ENCODE measurements at places on chromosomes 2 and 18.

- no peak for DNase-seq
Measured at GRCh38 chr2:83054751-83055150, 1404.3 kb downstream of the SUCLG1 start.

DNA sequence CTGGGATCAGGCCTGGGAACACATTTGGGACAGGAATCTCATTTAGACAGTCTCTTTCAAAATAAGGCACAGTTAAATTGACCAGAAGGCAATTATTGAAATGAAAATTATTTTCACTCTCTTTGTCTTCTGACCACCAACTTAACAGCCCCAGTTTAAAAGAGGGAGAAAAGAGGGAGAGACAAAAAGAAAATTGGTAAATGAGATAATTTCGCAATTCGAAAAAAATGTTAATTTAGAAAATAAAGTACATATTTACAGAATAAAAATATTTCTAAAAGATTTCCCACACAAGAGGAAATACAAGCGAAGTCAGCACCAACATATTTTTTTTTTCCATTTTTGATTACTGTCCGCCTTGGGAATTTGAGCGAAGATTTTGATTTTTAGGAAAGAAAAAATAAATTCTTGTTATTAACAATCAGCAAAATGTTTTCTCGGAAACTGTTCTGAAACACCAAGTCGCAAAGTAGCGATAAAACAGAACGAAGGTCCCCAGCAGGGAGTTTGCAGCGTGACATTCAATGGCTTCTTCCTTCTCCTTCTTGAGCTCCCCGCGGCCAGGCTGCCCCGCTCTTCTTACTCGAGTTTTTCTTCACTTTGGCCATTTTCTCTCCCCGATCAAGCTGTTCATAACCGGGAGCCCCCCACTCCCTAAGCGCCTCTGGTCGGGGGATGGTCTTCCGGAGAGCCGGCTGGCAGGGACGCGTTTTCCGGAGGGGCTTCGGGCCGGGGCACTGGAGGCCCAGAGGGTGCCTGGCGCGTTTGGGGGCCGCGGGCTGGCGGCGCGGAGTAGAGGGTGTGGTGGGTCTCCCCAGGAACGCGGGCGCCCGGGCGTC is 5.0 kb downstream of the SP9 start:
- DNase-seq = no peak

- DNase-seq = no peak
Measured at GRCh38 chr2:73283545-73284295, 558 bp downstream of the FBXO41 start.

- DNase-seq = no peak
Measured at GRCh38 chr2:150607390-150607811, 119.9 kb upstream of the RND3 start.

- DNase-seq = no peak
Measured at GRCh38 chr18:68445668-68446426, 269.1 kb downstream of the TMX3 start.

DNA sequence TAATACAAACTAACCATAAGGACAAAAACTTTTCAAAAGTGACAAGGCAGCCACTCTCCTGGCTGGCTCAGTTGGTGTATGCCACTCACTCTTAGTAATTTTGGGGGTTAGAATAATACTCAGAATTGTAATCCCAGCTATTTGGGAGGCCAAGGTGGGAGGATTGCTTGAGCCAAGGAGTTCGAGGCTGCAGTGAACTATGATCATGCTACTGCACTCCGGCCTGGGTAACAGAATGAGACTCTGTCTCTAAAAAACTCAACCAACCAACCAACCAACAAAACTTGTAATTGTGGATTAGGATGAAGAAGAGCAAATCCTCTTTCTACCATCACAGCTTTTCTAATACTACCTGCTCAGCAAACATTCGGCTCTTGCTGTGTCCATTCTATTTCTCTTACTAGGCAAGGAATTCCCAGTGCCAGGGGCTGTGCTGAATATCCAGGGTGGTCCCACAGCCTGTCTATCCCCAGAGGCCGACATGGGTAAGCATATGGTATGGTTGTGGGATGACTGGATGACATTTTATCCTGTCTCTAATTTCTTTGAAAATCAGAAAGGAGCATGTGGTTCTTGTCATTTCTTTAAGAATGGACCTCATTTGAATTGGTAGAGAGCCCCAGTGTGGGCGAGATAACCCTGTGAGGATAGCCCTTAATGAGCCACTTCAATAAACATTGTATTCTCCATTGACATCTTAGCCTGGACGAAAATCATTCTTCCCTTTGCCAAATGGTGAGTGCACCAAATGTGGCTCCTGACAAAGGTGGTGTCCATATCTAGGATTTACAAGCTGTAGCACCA is 220.1 kb downstream of the MYCN start:
- no peak for DNase-seq

- DNase-seq = no peak
Measured at GRCh38 chr2:169071455-169071854, 2.1 kb downstream of the DHRS9 start.

DNA sequence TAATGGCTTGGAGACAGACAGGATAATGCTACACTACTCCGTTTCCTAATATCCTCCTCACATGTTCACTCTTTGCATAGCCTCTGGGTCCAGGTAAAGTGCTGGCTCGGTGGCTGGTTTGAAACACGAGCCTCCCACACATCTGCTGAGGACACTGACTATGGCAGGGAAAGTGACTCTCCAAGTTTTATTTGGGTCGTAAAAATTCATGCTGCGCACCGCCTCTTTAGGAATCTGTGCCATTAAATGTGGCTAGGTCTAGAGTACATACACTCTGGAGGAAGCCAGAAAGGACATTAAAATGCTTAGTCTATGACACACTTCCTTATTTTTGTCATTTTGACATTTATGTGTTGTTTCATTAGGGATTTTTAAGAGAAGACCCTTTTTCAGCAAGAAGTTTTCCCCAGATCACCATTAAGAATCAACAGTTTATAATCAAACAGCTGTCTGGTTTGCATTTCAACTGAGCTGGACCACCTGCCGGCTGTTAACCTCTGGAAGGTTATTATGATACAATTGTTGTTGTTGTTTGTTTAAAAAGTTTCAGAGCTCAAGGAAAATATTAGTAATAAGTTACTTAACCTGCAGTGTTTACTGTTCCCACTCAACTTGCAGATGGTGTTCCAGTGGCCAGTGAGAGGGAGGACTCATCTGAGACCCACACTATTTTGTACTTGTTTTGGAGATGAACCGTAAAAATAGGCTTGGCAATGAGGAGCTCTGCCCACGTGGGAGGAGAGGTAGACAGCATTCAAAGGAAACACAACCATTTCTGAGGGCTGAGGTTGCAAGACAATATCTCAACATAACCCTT is 443.3 kb upstream of the MEIS1 start:
- DNase-seq = no peak

DNA sequence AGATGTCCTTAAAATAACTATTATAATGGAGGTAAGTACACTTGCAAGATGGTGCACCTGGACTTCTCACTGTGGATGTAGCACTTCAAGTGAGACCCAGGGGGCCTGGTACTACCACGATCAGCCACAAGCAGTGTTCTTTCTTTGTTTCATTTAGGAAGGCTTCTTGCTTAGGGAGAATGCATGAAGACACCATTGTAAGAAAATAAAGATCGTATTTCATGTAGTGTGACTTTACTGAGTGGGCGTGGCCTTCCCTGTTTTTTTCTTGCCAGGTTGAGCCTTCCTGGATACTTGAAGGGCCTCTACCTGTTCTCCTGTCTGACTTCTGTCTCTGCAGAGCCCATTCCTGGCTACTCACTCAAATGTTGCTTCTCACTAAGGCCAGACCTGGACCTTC is 615.6 kb upstream of the SOX11 start:
- no peak for DNase-seq

DNA sequence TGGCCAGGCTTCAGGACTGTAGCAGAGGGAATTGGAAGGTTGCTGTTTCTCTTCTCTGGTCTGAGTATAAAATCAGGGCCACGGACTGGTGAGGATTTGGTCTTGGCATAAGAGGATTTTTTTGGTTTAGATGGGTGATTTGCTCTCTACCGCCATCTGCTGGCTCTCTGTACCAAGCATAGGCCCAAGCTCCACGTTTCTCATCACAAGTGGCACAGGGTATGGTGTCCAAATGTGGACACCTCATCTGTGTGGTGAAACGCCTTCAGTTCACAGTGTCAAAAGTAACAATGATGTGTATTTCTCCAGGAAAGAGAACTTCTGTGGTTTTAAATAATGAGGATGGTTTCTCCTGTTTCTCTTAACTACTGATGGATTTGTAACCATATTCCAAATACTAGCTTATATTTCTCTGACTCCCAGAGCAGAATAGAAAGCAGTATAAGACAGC is 115.1 kb downstream of the EML6 start:
- DNase-seq = peak; percentile 56

GRCh38 chr2:183063083-183063482 is 15.5 kb upstream of the DUSP19 start:
- DNase-seq = no peak

DNA sequence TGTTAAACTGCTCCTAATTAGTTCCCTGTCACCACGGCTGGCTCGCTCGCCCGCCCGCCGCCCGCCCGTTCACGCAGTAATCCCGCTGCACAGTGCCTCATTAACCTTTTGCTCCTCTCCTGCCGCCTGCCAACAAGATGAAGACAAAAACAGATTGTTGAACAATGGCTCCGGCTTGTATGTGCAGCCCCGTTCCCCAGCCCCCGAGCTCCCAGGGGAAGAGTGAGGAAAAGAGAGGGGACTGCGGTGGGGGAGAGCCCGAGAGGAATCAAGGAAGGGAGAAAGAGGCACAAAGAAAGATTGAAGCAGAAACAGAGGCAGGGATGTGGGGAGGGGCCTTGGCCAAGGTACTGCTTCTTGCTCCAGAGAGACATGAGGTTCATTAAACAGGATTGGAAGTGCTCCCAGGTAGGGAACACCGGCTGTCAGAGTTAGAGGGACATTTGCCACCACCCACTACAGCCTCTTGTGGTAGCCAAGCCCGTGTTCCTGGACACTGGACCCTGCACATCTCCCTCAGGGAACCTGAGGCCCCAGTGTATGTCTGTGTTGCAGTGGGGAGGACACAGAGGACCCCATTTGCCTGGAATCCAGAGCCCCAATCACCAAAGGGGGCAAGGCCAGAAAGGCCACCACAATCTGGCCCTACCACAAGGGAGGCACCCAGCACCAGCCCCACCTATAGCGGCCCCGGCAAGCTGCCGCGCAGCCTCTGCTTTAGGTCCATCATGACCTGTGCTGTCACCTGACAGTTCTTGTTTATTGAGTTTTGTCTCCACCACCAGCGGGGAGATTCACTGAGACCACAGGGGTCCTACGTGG is 38.1 kb downstream of the EMX1 start:
- DNase-seq = no peak

GRCh38 chr2:167345559-167345958 is 457.3 kb downstream of the XIRP2 start:
- no peak for DNase-seq

- no peak for DNase-seq
Measured at GRCh38 chr18:10035281-10035991, 121.6 kb downstream of the VAPA start.

GRCh38 chr2:236830926-236831325 is 254.8 kb upstream of the COPS8 start:
- no peak for DNase-seq

GRCh38 chr2:129129087-129129486 is 810.4 kb upstream of the HS6ST1 start:
- no peak for DNase-seq

DNA sequence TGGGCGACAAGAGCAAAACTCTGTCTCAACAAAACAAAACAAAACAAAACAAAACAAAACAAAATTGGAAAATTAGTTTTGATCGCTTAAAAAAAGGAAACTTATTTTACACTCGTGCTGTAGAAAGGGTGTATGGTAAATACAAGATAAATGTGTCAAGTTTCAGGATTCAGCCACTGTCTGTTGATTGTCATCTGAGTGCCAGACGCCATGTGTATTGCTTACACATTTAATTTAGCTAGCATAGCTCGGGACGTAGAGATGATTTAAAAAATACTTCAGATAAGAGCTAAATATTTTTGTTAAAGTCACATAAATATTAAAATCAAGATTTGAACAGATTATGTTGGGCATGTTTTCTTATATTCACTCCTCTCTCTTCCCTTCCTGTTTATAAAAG is 568.1 kb upstream of the ZNF804A start:
- no peak for DNase-seq

DNA sequence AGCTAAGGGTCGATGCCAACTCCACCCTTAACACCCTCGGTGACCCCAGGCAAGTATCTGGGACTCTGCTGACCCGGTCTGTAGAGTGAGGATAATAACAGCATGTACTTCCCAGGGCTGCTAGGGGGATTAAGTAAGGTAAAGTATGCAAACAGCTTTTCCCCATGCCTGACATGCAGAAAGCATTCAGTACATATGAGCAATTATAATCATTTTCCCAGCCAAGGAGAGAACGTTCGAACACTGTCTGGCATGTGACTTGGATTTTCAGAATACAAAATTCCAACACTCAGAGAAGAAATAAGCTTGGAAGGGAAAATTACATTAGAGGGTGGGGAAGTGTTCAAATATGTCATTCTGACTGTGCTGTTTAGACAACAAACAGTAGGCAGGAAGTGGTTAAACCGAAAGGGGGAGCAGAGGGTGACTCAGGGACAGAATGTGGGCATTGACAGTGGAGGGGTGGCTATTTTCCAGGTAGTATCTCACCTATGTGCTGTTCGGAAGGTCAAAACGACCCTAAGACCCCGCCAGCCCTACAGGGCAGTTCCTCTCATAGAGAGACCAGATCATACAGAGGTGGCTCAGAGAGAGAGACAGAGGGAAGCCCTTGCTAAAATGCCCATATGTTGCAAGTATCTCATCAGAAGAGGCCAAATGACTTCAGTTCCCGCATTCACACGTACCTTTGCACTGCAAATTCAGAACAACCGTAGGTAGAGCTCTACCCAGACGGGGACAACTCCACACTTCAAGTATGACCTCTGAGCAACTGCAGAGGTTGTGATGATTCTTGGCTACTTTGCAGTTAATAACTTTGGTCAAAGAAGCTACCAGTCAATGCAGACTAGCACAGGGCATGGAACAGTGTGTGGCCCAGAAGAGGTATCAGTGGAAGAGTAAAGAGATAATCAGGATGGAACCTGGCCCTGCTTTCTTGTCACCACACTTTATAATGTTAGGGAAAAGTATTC is 14.8 kb downstream of the ASPRV1 start:
- peak; percentile 31 for DNase-seq

- no peak for DNase-seq
Measured at GRCh38 chr2:198273660-198274059, 469.3 kb downstream of the PLCL1 start.

Measured in activated T-cell treated with anti-CD3 and anti-CD28 coated beads, Interleukin-2, amount 50 U/mL, for 4 hours (primary cell).